Hematopoietic multipotent progenitor cell treated with erythropoietin and hydrocortisone succinate and interleukin-3 and kit ligand, for 6 days (in vitro differentiated cells): ENCODE measurements at places on chromosomes 11 and 22.

DNA sequence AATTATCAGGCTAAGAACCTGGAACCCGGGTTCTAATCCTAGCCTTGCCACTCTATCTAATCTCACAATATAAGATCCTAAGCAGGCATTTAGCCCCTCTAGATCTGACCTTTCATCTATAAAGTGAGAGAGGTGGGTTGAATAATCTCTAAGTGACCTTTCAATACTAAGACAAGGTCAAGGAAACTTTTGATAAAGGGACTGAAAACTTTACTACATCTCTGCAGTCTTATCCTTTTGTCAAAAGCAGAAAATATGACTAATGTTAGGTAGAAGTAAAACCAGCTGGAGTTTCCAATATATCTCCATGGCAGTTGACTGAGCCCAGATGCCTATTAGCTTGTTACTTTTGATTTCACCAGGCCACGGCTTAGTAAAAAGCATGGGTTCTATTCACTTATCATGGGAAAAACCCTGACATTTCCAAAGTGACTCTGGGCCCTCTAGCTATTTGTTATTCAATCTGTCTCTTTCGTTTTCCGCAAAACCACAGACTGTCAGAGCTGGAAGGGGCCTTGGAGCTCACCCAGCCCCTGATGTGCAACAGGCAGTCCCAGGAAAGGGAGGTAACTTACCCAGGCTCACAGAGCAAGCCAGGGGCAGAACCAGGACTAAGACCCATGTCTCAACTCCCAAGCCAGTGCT lies 75.8 kb downstream of the RAB30 start:
- no peak for DNase-seq

DNA sequence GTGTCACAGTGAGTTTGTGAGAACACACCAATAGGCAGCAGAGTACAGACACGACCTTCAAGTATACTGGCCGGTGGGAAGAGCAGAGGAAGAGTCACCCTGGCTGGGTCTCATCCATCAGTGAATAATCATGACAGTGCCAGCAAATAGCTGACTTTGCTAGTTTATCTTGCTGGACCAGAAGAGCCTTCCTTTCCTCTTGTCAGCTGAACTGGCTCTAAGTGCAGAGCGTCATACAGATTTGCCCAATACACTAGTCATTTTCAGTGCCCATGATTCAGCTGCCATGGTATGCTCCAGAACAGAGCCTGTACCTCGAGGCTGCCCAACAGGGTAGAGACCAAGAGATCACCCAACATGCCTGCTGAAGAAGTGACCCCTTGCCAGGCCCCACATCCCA lies 82.9 kb upstream of the TBCEL start:
- DNase-seq = no peak

DNA sequence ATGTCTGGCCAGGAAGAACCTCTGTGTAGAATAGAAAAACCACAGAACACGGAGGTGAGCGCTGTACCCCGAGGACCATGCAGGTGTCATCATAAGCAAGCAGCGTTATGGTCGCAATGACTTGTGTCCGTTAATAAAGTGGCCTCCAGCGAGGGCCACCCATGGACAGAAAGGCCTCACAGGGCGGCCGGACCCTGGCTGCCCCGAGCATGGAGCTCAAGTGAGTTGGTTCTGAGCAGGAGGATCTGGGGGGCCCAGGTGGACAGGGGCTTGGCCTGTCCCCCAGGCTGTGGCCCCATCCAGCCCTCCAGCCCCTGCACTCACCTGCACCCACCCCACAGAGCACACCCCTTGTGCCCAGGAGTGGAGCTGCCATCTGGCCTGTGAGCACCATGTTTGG lies 133.8 kb downstream of the BRD1 start:
- no peak for DNase-seq

- peak; percentile 60 for DNase-seq
These were observed 25.7 kb upstream of the CTR9 start for GRCh38 chr11:10725114-10725906.

GRCh38 chr11:93757924-93758865 lies 16.7 kb downstream of the C11orf54 start:
- no peak for DNase-seq

- no peak for DNase-seq
These were observed 50.8 kb downstream of the HIPK3 start for GRCh38 chr11:33307984-33308383.

DNA sequence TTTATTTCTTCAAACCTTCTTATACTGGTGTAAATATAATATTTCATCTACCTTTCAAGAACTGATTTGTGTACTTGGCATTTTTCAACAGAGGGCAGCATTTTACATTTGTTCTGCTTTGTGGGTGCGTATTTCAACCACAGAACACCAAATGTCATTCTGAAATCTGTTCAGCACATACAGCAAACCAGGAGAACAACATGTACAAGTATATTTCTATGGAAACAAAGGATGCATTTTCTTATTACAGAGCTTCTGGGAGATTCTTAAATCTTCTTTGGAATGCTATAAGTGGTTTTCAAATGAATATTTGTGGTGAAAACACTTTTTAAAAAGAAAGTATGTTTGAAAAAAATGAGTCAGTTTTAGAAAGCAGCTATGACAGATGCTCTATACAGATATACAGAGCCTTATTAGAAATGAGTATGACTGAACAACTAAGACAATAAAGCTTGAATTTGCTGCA lies 946.0 kb downstream of the FAM181B start:
- DNase-seq = peak; percentile 18

GRCh38 chr11:118691926-118692830 lies 12.7 kb upstream of the TREH start:
- DNase-seq = peak; percentile 17

DNA sequence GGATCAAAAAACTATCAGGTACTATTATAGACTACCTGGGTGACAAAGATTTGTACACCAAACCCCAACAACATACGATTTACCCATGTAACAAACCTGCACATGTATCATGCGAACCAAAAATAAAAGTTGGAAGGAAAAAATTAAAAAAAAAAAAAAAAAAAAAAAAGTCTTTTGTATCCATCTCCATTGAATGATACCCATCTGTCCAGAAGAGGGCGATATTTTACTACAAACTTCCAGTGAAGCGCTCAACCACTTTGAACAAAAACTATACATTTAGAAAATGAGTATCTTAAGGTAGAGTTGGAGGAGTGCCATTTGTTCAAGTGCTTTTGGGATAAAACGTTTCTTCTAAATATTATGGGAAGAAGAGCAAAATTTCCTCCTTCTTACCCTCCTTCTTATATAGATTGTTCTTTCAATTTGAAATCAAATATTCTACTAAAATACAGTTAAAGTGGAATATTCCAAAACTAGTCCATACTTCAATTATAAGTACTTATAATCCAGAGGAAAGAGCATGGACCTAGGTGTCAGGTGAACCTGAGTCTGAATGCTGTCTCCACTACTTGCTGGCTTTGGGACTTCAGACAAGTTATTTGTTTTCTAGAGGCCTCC lies 23.3 kb downstream of the ARL14EP start:
- peak; percentile 91 for DNase-seq

GRCh38 chr11:105732611-105733010 lies 122.7 kb downstream of the GRIA4 start:
- DNase-seq = no peak

- no peak for DNase-seq
These were observed 1.5 kb downstream of the PTPRJ start for GRCh38 chr11:47981667-47982404.

- DNase-seq = no peak
These were observed 132.5 kb downstream of the ADAMTS15 start for GRCh38 chr11:130580891-130581492.

DNA sequence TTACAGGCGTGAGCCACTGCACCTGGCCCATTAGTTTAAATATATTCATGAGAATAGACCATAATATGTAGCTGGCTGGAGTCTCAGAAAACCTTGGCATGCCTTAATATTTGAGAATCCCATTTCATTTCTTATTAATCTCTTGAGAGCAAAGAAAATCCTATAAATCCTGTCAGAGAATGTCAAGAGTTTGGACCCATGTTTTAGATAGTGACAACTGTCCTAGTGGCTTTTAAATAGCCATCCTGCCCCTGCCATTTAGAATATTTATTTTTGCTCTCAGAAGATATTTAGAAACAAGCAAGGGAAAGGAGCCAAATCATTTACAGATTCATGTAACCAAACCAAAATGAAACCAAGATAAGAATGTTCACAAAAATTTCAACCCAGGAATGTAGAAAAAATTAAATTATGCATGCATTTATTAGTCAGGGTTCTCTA lies 107.2 kb downstream of the SWAP70 start:
- DNase-seq = no peak

DNA sequence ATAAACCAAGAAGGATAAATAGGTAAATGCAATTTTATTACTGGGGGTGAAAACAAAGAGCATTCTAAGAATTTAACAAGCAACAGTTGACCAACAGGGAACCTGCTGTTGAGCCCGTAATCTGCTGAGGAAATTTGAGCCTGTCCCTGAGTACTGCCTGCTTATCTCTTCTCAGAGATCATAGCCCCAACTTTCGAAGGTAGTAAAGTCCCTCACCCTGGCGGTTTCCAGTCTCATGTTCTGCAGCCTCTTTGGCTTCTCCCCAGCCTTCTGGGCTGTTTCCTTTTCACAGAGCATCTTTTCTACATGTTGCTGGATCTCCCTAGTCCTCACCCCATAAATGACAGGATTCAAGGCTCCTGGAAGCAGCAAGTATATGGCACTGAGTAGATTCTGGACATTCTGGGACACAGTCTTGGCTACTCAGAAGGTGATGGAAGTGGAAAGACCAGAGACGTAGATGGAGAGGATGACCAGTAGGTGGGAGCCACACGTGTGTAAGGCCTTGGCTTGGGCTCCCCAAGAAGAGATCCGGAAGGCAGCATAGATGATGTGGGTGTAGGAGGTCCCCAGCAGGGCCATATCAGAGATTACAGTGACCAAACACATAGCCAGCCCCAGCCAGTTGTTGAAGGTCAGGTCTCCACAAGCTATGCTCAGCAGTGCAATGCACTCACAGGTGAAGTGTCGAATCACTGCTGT lies 51.6 kb downstream of the RRM1 start:
- peak; percentile 74 for DNase-seq

DNA sequence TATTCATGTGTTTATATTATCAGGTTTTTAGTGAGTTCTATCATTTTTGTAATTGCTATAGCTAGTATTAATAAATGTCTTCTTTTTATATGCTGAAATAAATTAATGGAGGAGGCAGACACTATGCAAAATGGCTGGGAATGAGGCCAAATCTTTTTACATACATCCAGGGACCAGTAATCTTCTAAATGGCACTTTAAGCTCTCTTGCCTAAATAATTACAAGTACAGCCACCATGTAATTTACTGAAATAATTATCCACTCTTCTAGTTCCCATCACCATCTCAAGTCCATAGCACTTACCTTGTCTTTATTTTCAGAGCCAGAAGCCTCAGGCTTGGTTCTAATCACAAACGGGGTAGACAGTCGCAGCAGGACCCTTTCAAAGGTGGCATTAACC lies 79.1 kb downstream of the GUCY1A2 start:
- no peak for DNase-seq

- no peak for DNase-seq
These were observed 17.7 kb upstream of the OLFML1 start for GRCh38 chr11:7467652-7468051.

GRCh38 chr11:127205688-127206217 lies 205.2 kb upstream of the KIRREL3 start:
- no peak for DNase-seq

DNA sequence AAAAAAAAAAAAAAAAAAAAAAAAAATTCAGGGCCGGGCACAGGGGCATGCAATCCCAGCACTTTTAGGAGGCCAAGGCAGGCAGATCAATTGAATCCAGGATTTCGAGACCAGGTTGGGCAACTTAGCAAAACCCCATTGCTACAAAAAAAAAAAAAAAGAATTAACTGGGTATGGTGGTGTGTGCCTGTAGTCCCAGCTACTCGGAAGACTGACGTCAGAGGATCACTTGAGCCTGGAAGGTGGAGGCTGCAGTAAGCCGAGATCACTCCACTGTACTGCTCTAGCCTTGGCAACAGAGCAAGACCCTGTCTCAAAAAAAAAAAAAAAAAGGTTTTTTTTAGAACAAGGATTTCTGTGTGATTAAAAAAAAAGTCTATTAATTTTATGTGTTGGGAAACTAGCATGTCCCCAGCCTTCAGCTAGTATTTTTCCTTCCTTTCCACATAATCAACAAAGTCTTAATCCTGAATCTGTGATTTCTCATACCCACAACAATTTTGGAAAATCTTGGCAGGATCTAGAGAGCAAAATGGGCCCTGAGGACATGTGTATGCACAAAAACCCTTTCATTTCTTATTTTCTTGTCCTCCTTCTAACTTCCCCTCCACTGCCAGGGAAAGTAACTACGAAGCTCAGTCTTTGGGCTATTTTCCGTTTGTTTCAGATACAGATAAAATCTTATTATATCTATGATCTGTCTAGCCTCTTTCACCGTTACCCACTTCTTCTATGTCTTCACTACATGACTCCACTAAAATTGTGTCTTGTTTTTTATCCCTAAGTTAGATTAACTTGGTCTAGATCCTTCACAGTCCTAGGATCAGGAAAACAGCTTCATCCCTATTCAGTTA lies 5.7 kb upstream of the AMBRA1 start:
- DNase-seq = peak; percentile 63

DNA sequence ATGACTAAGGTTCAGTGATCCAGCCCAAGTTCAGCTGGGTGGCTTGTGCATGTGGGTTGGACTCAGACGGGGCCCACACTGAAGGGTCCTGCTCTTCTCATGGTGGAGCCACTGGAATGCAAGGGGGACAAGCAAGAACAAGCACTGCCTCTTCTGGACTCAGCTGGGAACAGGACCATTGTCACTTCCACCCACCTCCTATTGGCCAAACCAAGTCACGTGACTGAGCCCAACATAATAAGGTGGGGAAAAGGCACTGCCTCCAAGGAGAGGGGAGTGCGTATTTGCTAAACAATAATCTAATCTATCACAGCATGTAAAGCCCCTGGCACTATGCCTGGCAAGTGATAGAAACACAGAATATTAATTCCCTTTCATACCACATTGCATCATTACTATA lies 87.1 kb downstream of the CHST1 start:
- no peak for DNase-seq

DNA sequence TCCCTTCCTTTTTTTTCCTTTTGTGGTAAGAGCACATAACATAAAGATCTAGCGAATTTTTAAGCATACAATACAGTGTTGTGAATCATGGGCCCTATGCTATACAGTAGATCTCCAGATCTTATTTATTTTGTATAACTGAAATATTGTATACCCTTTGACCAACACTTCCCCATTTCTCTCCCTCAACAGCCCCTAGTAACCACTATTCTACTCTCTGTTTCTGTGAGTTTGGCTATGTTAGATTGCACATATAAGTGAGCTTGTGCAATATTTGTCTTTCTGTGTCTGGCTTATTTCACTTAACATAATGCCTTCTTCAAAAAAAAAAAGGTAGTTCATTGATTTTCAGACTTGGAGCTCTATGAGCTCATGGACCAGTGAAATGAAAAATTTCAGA lies 180.5 kb downstream of the C11orf91 start:
- peak; percentile 11 for DNase-seq

GRCh38 chr11:87473174-87473573 lies 435.4 kb downstream of the TMEM135 start:
- DNase-seq = no peak

DNA sequence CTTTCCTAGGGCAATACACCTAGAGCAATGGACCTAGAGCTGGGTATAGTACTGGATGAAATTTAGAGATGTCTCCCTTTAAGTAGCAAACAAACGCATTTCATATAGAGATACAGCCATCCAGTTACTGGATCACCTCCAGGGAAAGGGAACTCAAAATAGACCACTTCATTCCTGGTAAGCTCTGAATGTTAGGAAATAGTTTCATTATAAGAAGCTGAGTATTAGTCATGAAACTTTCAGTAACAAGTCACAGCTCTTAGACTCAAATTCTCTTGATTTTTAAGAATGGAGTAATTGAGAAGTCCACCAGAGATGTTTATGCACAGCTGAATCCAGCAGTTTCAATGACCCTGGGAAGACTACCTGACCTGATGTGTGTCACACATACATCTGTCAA lies 221.9 kb downstream of the FAM76B start:
- DNase-seq = no peak
